Fibroblast of skin of right quadriceps (primary cell): ENCODE measurements at places on chromosomes 7 and 10.

DNA sequence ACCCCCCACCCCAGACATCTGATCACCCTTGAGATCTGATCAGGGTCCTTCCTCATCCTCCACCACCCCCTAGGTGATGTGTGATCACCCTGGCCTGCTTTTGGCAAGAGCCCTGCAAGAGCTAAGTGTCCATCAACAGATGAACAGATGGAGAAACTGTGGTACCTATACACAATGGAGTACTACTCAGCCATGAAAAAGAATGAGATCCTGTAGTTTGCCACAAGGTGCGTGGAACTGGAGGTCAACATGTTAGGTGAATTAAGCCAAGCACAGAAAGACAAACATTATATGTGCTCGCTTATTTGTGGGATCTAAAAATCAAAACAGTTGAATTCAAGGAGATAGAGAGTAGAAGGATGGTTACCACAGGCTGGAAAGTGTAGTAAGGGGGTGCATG is 209.1 kb downstream of the USP6NL start:
- DNase-seq = no peak

- no peak for DNase-seq
These were observed 101.3 kb downstream of the MDFIC start for GRCh38 chr7:115023219-115023618.

DNA sequence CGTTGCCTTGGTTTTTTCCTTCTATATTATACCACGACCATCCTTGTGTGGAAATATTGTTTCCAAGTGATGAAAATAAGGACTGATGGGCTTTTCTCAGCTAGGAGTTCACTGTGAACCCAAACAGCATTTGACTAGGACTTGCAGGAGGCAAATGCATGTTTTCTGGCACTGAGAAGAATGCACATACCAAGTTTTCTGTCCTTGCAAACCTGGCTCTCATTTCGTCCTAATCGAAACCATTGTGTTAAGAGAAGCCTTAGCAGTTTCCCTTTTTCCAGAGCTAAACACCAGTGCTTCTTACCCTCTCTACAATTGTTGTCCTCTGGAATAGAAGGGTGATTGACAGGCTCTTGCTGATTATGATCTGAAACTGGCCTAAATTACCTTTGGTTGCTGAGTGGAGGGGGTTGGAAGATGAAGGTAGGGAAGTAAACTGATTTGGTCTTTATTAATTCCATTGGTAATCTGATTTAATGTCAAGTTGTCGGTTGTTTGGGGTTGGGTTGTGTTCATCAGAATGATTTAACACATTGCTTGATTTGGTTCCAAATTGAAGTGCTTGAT is 33.1 kb upstream of the ELMO1 start:
- DNase-seq = no peak

- DNase-seq = no peak
These were observed 299.2 kb upstream of the ETV1 start for GRCh38 chr7:14288701-14289100.

DNA sequence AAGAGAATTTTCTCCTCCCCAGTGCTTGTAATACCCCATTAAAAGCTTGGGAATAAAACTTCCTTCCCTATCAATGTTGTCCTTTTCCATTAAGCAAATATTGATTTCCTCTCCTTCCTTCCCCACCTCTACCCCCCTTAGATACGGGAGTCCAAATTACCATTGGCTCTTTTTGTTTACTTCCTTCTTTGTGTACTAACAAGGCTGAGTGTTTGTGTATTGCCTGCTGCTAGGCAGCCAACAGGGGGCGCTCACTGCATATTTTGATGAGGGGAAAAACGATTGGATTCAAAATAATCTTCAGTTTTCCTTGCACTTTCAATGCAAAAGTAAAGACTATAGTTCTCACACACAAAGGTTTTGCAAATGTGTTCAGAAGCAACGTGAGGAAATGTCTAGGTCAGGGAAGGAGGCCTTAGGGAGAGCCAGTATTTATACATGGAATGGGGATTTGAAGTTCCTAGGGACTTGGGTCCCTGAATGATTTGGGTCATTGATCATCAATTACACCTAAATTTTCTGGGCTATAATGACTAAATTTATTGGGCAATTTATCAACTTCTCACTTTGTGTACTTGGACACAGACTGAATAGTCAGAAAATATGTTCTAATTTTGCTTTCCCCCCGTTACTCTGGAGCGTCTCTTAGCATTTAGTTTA is 23.6 kb upstream of the VPS41 start:
- peak; percentile 50 for DNase-seq

GRCh38 chr7:84904561-84904960 is 282.3 kb downstream of the SEMA3D start:
- DNase-seq = no peak

DNA sequence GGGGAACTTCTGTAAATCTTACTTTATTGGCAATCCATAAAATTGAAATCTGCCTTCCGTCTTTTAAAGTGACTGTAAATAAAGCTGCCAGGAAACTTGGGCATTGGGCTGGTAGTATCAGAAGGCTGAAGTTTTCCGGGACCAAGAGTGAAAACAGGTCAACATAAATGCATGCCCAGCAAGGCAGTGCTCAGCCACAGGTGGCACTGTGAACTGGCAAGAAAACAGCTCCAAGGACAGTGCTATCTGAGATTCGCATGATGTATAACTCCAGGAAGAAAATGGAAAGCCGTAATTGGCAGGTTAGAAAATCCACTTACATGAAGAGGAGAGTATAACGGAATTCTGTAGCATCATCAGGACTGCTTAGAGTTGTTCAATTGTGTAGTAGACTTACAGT is 1.9 kb upstream of the INSYN2A start:
- no peak for DNase-seq

DNA sequence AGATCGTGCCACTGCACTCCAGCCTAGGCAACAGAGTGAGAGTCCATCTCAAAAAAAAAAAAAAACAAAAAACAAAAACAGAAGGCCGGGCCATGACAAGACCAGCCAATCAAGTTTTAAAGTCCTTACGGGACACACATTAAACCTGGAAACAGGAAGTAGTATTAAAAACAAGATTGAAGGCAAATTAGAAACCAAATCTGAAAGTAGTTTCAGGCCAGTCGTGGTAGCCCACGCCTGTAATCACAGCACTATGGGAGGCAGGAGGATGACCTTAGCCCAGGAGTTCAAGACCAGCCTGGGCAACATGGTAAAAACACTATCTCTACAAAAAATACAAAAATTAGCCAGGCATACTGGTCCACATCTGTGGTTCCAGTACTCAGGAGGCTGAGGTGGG is 18.1 kb downstream of the PSAP start:
- DNase-seq = no peak

DNA sequence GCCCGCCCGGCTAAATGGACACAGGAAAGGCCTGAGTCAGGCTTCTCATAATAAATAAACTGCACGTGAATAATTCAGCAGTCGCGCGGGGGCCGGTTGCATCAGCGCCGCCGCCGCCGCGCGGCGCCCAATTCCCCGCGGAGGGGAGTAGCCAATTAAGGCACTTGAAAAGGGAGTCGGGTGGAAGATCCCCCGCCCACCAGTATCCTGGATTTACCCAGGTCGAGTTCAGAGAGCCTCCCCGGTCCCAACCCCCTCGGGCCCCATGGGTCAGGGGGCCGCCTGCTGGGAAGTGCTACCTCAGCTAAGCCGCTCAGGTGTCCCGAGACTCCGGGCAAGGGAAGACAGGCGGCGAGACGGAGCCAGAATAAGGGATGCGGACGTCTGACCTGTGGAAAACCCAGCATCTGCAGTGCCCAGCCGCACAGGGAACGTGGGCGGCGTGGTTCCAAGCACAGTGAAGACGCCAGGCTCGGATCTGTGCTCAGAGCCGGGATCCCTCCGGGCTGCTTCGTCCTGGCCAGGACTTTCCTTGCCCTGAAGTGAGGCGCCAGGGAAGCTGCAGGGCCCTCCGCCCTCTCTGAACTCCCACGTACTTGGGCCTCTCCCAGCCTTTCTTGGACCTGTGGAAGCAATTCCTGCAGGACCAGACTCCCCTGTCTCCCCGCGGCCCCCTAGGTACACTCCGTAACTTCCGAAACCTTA is 7.3 kb upstream of the LBX1 start:
- DNase-seq = no peak

DNA sequence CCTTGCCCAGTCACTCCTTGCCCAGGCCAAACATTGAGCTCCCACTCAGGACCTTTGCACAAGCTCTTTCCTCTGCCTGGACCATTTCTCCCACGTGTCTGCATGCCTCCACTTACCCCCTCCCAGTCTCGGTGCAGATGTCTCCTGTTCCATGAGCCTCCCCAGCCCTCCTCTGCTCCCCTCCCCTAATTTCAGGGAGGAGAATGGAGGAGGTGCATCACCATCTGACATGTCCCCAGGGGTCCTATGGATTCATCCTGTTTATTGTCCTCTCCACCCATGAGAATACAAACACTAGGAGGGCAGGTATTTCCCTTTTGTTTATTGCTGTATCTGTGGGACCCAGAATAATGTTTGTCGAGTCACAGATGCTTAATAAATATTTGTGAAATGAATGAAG is 8.6 kb upstream of the GRID2IP start:
- DNase-seq = no peak

DNA sequence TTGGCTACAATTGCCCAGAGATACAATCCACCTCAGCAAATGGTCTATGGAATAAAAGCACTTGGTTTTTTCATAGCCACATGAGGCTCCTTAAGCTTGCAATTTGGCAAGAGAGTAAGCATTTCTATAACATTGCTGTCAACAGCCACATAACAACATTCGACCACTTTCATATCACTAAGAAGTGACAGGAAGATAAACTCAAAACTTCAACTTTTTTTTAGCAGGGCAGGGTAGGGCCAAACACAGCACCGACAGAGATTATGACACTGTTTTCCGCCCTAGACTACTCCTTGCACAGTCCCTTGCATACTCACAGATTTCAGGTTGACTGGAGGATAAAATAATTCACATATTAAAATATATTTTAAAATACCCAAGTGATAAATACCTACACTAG is 185.4 kb downstream of the JAZF1 start:
- no peak for DNase-seq

GRCh38 chr10:86688398-86688921 is 20.1 kb downstream of the LDB3 start:
- DNase-seq = peak; percentile 64

- peak; percentile 98 for DNase-seq
These were observed 62.4 kb upstream of the MKRN1 start for GRCh38 chr7:140541513-140542227.

DNA sequence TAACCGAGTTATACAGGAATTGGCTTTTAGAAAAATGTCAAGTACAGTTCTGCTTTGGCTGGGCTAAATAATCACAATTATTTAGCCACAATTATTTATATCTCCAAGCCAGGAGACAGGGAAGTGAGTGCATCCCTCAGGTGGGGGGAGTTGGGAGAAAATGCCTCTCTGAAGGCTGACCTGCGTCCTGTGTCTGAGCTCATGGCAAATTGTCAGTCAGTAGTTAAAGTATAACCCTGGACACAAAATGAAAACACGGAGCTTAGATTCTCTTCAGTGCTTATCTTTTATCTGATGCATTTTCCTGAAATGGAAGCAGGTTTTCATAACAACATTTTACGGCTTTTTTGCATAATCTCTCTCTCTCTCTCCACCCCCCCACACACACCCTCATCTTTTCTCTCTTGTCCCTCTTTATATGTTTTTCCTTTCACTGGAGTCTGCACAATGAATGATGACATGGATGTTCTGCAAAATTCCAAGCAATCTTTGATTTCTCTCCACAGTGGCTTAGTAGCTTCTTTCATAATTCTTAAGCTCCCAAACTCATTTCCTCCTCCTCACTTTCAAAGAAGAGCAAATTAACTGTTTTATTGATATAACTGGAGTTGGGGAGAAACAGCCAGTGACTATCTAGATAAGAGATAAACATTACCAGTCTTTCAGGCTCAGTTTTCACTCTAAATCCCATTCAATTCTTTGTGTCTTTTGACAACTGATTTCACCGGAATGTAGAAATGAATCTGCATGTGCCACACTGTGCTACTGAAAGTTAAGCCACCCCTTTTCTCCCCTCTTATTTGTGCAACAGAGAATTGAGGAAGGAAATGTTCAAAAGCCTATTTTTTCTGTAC is 521.4 kb upstream of the GHITM start:
- DNase-seq = no peak

DNA sequence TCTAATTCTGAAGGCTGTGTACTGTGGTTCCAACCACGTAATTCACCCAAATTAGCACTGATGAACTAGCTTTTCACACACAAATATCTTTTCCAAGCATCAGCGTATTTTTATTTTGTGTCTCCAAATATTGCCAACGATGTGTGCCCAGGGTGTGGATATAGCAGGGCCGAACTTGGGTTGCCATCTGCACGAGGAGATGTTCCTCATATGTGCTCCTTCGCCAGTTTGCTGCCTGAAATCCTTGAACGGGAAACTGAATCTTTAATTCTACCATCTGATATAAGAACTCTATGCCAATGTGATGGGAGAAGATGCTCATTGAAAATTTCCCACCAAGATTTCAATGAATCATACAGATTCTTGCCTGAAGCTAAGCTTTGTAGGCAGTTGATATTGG is 121.5 kb upstream of the ZNF438 start:
- DNase-seq = no peak

DNA sequence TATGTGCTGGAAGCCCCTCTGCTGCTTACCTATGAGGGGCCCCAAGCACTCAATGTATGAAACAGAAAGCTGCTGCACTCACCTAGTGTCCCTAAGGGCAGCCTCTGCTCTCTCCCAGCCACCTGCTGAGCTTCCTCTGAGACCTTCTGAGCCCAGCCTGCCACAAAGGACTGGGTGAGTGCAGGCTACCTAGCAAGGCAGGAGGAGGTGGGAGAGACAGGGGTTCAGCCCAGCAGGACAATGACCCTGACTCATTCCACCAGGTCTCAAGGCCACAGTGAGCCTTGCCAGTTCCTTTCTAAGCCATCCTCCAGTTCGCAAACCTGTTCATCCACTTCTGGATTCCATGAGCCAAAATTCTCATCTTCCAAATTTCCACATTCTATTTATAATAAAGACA is 16.3 kb downstream of the VOPP1 start:
- DNase-seq = no peak

- peak; percentile 23 for DNase-seq
These were observed 74.5 kb downstream of the DGKI start for GRCh38 chr7:137772316-137772715.

DNA sequence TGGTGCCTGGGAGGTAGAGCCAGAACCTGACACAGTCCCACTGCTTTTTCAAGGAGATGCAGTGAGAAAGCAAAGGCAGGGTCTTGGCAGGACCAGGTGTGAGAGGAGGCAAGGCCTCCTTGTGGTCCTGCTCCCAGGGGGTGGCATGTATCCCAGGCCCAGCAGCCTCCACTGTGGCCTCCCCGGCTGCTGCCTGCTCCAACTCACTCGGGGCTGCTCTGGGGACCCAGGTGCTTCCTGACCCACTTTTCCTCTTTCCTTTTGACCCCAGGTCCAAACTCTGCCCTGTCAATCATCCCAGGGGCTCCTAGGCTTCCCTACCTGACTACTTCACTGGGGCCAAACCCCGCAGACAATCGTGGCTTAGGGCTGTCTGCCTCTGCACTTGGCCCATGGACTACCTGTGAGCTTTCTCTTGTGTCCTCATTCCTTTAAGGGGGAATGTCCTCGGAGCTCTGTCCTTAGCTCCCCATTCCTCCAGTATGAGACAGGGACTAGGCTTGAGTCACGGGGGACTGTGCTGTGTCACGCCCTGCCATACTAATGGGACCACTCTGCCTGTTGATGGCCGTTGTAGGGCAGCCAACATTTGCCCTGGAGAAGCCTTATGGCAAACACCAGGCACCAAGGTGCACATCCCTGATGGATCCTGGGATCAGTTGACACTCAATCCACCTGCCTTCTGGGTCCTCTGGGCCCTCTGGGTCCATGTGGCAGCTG is 1.1 kb upstream of the AEBP1 start:
- no peak for DNase-seq

- no peak for DNase-seq
These were observed 3.6 kb downstream of the FAM53B start for GRCh38 chr10:124740369-124741280.

- DNase-seq = peak; percentile 37
These were observed 553 bp downstream of the VDAC2 start for GRCh38 chr10:75211007-75211691.
